Lung microvascular endothelial cell (primary cell): ENCODE measurements at places on chromosomes 5 and 9. TPM values are rescaled to one million over a fixed set of nuclear protein-coding genes. Genes with fewer than 3 reads are reported as not detected.

DNA sequence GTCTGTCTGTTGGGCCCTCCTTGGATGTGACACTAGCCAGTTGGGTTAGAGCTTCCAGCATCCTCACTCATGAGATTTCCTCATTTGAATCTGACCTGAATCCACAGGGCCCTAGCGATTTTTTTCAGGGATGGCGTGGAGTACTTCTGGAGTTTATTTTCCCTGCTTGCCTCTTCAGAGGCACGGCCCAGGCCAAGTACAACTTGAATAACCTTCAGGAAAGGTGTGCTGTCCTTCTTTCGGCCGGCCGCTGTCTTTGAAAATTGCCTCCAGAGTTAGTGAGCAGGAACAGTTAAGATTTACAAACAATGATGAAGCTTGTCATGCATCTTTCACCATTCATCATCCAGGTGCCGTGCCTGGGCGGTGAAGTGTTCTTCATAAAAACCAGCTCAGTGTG lies 49.5 kb upstream of the DMRT3 start:
- DNase-seq, result no peak

DNA sequence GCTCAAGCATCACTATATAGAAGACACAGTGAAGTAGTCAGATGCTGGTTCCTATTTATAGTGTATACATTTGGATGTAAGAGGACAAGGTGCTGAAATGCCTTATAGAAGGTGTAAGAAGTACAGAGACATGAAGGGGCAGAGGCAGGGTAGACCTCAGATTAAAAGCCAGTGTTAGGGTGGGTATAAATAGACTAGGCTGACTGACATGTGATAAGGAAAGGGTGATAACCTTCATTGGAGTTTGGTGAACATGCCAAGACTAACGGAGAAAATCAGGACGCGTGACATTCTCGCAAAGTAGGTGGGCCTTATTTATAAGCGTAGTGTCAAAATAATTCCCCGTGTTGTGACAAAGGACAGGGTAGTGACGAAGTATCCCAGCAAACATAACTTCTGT lies 59.1 kb upstream of the HRH2 start:
- DNase-seq, result no peak

GRCh38 chr5:30650311-30650710 lies 543.2 kb upstream of the CDH6 start:
- no peak for DNase-seq

DNA sequence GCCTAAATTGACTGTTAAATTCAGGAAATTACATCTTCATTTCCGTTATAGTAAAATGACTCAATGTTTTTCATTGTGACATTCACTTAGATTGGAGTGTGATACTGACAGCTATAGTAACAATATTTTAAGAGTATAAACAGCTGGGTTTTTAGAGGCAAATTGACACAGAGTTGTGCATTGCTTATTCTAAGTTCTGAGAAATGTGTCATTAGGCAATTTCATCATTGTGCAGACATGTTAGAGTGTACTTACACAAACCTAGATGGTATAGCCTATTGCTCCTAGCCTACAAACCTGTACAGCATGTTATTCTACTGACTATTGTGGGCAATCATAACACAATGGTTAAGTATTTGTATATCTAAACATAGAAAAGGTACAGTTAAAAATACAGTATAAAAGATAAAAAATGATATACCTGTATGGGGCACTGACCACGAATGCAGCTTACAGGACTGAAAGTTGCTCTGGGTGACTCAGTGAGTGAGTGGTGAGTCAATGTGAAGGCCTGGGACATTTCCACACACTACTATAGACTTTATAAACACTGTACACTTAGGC lies 132.7 kb downstream of the PDE4D start:
- DNase-seq, result peak; percentile 84

DNA sequence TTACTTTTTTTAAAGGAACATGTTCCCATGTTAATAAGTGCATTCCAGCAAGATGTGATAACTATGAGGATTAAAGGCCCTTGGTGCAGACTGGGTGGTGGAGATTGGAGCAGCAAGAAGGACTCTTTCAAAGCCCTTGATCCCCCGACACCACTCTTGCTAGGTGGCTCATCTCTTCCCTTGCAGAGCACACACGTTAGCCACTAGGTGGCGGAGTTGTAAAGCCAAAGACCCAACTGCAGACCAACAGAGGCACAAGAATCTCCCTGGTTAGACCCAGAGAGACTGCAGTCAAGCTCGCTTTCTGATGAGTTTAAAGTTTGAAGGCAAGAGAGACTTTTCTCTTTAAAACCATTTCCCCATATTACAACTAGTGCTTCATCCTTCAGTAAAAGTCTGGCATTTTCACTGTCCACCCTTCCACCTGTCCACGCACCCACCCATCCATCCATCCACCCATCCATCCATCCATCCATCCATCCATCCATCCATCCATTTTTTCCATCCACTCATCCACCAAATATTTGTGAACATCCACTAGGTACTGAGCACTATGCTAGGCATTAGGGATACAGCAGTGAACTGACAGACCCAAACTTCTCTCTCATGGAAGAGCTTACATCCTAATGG lies 226.9 kb downstream of the MSX2 start:
- peak; percentile 75 for DNase-seq

GRCh38 chr5:67686746-67687145 lies 490.1 kb upstream of the CD180 start:
- no peak for DNase-seq

DNA sequence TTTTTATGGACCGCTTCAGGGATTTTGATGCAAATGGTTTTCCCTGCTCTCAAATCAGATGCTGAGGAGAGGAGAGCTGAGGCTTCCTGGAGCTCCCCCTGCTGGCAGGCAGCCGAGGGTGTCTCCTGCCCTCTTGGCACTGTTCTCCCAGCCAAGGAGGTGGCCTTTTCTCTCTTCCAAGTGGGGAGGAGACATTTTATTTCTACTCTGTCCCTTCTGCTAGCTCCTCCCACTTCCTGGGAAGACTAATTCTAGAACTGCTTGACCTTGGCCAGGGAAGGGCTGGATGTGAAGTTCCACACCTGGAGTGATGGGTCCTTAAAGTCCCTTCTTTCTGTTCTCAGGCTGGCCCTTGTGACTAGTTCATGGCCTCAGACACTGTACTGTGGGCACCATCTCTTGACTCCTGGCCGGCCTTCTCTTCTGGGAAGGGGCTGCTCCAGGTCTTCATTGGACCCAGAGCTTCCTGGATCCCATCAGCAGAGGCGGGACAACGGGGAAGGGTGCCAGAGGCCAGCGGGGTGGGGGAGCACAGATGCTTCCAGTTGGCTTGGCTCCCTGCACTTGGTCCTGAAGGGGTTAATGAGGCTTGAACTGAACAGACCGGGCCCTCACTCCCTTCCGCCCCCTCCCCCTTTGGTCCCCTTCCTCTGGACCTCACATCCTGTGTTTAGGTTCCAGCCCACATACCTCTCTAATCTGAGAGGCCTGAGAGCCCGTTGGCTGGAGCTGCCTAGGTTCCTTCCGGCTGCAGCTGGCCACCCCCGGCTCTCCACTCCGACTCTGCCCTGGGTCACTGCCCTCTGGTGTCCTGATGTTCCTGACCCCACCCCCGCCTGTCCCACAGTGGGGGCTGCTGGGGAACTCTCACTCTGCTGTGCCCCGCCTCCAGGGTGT lies 32.1 kb downstream of the PTPA start:
- DNase-seq, result peak; percentile 93

DNA sequence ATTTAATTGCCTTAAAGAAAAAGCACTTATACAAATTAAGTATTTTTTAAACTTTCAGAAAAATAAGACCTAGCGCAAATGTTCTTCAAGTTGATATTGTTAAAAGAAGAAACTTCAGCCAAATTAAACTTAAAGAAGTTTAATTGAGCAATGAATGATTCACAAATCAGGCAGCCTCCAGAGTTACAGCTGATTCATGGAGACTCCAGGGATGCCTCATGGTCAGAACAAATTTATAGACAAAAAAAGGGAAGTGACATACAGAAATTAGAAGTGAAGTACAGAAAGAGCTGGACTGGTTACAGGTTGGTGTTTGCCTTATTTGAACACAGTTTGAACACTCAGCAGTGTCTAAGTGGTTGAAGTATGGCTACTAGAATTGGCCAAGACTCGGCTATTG lies 60.3 kb downstream of the CDKN2A start:
- peak; percentile 8 for DNase-seq

DNA sequence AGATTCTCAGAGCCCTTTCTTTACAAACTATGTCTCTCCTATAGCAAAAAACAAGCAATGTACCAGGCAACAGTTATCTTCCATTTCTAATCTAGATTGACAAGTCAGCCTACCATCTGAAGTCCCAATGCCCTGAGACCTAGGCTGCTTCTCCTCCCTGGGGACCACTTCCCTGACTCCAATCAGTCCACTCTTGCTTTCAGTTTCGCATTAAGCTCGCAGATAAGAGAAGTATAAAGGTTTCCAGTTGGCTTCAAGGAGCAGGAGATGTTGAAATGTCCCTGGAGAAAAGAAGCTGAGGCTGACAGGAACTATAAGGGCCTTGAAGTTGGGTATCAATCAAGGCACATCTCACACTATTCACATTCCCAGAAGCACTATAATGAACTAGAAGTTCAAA lies 32.3 kb downstream of the ERP44 start:
- DNase-seq, result peak; percentile 35

DNA sequence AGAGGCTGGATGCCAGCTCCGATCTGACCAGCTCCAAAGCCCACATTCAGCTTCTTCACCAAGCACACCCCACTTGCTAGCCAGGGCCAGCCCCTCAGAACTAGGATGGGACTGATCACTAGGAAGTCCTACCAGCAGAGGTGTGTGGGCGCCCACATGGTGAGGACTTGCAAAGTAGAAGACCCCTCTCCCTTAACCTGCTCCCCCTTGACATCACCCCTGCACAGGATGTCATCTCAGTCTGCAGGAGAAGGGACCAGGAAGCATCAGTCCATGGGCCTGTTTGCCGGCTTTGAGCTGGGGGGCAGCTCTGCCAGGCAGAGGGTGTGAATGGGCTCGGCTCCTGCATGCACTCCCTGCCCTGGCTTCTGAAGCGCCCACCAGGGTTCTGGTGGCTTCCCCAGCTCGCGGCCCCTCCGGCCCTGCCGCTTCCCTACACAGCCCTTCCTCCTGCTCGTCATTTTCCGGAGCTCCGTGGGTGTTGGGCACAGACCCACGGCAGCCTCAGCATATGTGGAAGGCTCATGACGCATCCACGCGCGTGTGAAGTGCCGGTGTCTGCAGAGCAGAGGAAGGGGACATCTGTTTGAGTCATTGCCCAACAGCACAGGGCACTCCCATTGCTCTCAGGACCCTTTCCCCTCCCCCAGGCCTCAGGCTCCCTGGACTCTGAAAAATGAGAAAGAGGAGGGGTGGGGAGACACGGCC lies 3.7 kb upstream of the FAM78A start:
- DNase-seq, result no peak

GRCh38 chr9:127546125-127546832 lies 65.8 kb upstream of the STXBP1 start:
- no peak for DNase-seq

GRCh38 chr5:54357408-54358058 lies 47.2 kb upstream of the ARL15 start:
- peak; percentile 12 for DNase-seq

DNA sequence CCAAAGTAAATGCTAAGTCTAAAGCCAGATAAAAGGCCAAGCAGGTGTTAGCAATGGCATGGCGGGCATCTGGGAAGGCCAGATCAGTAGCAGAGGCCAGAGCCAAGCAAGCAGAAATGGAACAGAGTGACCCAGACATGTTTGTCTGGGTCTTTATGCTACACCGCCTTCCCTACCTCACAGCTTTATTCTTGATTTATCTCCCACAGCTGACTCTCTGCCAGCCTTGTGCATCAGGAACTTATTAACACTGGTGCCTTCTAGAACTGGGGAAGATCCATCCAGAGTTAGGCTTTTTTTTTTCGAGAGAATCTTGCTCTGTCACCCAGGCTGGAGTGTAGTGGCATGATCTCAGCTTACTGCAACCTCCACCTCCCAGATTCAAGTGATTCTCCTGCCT lies 112.5 kb upstream of the SLC44A1 start:
- DNase-seq, result no peak

DNA sequence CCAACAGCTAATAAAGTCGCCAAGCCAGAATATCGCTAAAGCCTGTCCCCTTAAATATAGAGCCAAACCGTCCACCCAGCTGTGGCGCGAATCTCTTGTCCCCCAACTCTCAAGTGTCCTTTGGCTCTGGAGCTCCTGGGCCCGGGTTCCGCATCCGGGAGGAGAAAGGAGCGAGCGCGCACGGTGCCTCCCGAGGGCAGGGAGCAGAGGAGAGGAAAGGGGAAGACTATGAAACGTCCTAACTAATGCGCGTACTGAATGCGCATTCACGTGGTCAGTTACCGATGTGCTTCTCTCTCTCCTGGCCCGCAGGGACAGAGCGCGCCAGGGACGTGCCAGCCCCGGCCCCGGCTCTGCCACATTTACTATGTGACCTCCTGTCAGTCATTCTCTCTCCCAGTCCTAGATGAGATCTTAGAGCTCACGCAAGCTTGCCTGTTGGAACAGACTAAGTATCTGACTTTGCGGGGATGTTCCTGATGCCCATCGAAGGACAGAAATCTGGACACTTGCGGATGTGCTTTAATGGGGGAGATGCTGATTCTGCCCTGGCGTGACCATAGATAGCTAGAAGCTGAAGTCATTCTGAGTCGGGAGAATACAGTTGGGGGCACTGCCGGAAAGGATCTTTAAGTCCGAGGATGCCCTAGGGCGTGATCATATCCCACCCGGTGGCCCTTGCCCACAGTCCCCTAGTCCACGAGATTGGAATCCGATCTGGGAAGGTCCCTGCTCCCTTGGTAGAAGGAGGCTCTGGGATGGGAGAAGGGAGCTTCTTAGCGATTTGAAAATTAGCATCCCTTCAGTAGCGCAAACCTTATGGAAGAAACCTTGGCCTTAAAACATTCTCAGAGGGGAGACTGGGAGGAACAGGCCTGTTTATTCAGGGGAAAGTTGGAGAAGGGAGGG lies 5.7 kb upstream of the EBF1 start:
- no peak for DNase-seq

DNA sequence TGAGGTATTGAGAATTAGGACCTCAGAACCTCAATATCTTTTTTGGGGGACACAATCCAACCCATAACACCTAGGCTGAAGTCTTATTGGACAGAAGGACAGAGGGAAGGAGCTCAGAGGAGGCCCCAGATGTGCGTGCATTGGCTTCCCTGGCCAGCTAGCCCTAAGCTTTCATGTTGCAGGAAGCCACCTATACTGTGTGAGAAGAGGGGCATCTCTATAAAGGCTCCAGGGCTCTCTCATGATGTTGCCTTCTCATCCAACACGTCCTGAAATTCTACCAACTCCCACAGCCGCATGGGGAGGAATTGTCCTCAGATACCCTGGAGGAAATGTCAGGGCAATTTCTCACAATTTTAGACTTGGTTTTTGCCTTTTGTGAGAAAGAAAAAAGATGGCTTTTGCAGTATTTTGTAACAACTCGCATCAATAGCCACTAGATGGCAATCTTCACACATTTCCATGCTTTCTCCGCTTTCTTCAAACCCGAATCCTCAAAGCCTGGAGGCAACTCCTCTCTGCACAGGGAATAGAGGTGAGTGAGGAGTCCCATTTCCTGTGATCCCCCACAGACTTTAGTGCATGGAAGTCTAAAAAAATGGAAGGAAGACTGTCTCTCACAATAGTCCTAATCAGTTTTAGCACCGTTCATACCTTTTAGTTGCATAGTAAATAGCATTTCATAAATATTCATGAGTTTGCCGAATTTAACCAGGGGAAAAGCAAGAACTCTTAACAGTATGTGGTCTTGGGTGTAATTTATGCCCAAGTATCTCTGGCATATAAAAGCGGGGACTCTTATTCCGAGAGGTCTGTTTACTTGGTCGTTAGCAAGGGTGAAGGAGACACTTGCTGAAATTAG lies 7.4 kb upstream of the PPP3R2 start:
- peak; percentile 44 for DNase-seq

GARIN3 gene
- total RNA-seq, result not detected in 2 replicates

BAAT gene
- not detected in 2 replicates for total RNA-seq

C5orf46 gene
- total RNA-seq, result not detected in 2 replicates
